ENCODE measurements at places on chromosomes 7 and 10.

- no peak for DNase-seq
Observed at GRCh38 chr10:31614611-31615010, 295.6 kb downstream of the ZEB1 start.

GRCh38 chr7:22591271-22591670 lies 91.3 kb upstream of the STEAP1B start:
- no peak for DNase-seq

GRCh38 chr7:32941181-32941580 lies 16.1 kb upstream of the FKBP9 start:
- peak; percentile 13 for DNase-seq

- DNase-seq = no peak
Observed at GRCh38 chr7:132319481-132319880, 256.8 kb downstream of the PLXNA4 start.

GRCh38 chr7:147547252-147547897 lies 1043.2 kb upstream of the C7orf33 start:
- DNase-seq = peak; percentile 9

GRCh38 chr7:128027485-128027980 lies 3.7 kb downstream of the LRRC4 start:
- no peak for DNase-seq

GRCh38 chr7:47183862-47184590 lies 397.9 kb downstream of the TNS3 start:
- no peak for DNase-seq

DNA sequence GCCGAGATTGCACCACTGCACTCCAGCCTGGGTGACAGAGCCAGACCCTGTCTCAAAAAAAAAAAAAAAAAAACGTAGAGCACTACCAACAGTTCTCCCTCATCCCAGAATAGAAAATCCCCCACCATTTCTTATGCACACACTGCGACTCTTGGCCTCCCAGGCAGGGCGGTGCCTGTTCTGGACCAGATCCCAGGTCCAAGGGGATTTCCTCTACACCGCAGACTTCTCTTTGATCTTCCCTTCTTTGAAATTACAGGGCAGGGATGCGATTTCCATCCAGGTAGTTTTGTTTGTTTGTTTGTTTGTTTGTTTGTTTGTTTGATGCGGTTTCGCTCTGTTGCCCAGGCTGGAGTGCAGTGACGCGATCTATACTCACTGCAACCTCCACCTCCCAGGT lies 91.8 kb downstream of the SEPTIN14 start:
- DNase-seq = no peak

DNA sequence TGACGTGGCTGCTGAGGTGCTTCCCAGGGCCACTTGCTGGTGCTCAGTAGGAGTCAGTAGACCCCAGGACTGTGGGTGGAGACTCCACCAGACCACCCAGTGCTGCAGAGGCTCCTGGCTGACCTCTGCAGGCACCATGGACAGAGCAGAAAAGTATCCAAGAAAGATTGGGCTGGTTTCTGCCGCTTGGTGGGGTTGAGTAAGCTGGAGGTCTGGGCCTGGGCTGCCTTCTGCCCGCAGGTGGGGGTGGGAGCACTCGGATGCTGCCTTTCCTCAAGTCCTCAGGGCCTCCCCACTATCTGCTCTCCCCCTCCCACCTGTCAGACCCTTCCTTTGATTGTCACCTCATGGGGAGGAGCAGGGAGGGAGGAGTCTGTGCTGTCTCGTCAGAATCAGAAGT lies 91.6 kb downstream of the WDR37 start:
- DNase-seq = no peak

DNA sequence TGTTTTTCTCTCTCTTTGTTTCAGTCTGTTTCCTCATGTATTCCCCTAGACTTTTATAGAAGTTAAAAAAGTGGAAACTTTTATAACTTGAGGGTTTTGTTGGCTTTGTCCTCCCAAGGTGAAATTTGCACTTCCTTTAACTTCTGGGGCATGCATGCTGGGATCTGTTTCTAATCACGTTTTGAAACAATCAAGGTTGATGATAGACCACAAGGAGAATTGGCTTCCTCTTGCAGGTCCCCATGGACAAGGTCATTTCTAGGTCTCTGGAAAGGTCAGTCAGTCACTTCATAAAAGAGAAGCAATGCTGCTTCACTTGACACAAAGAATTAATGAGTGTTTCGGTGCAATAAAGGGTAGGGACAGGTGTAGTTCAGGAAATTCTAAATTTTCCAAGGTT lies 811.8 kb upstream of the CELF2 start:
- DNase-seq = no peak

DNA sequence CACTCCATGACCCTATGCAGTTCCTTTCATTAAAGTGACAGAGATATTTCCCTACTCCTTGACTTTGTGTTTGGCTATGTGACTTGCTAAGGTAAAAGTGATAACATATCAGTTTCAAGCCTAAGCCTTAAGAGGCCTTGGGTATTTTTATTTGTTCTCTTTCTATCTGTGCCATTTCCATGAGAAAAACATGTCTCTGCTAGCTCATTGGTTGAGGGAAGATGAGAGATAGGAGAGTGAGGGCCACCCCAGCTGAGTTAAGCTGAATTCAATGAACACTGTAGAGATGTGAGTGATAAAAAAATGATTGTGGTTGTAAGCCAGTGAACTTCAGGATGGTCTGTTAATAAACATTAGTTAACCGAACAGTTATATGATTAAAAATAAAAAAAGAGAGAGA lies 13.4 kb downstream of the TASOR2 start:
- no peak for DNase-seq

DNA sequence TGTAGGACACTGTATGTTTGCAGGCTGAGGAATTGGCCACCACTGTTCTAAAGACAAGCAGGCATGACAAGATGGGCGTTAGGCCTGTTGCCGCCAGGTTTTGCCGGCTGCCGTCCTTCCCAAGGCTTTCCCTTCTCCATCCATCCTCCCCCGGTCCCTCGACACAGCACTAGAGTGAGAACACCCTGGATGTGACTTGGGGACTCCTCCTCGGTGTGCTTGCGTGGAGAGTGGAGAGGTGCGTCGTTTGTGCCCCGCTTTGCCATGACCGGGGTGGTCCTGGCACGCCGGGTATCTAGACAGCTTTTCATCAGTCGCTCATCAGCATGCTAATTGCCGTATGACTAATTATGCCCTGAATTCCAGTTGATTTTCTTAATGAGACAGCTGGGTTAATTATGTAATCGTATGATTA lies 206.6 kb upstream of the SH2B2 start:
- DNase-seq = no peak

GRCh38 chr7:3955751-3956696 lies 655.0 kb downstream of the SDK1 start:
- peak; percentile 60 for DNase-seq

- DNase-seq = no peak
Observed at GRCh38 chr7:17917842-17918241, 22.5 kb downstream of the SNX13 start.

DNA sequence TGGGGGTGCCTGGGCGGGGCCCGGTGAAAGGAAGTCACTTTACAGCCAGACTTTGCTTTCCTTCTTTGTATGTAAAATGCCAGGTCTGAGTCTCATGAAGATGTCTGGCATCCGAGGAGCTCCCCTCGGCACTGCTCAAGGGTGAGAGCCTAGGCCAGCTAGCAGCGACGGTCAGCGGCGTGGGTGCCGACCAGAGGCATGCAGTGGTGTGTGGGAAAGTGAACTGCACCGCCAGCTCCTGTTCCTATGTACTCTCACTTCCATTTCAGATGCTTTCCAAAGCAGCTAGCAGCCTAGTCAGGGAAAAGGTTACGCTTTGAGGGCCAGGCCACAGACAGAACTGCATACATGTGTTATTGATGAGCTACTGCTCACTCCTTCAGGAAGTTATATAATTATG lies 172.8 kb downstream of the ZMYND11 start:
- DNase-seq = no peak

DNA sequence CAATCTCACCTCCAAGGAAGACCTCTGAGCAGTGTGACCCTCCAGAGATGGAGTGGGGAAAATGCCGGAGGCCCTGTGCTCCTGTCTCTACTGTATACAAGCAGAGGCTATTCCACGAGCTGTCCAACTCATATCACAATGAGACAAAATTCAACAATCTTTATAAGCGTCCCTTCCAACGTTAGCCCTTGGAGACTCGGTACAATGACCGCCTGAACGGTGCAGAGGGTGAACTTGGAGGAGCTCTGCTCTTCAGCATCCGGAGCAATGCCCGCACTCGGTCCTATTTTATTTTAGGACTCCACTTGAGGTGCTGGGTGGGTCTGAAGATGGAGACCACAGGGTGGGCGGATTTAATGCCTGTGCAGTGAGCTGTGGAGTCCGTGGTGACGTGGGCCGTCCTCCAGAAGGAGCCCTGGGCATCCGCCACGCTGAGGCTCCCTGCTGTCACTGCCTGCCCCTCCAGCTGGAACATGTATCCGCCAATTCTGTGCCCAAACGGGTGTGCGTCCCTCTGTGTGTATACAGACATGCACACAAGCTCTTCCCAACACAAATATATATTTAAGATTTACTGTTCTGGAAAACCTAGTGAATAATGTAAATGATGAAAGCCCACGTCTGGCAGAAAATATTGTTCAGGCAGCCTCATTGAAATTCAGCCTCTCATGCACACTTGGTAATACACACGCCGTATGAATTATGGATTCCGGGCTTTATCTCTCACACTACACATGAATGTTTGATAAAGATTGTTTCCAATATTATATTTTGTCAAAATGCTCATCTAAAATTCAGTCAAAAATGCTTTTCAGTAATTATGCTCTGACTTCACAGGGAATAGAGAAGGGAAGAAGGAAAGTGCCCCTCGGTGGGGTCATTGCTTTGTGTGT lies 239.9 kb upstream of the ZMIZ1 start:
- DNase-seq = no peak

DNA sequence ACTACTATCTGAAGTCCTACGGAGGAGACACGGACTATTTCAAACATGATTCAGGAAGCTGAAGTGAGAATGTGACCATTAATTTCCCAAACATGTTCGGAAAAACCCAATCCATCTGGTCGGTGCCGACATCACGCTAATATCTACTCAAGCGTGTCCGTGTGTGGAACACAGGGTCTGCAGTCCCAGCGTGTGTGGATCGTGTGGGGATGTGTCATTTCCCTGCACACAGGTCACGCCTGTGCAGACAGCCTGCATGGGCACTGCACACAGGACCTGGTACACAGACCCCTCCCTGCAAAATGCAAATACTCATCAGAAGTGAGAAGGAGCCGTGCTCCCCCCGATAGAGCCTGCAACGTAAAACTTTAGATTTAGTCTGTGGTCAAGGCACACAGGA lies 57.8 kb downstream of the CARD11 start:
- DNase-seq = no peak

DNA sequence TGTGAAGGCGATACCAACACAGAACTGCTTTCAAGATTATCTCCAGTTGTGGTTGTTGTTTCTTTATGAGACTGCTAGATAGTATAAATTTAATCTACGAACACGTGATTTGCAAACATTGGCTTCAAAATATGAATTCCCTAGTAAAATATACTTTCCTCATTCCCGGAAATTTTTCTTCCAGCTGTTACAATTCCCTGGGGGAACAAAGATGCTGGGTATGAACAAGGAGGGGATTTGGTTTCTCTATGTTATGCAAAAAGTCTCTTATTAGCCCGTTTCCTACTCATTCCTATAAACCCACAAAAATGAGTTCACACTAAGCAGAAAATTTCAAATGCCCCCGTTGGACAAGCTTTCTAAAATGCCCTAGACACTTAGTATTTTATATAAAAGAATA lies 928.3 kb downstream of the CNTNAP2 start:
- DNase-seq = no peak

DNA sequence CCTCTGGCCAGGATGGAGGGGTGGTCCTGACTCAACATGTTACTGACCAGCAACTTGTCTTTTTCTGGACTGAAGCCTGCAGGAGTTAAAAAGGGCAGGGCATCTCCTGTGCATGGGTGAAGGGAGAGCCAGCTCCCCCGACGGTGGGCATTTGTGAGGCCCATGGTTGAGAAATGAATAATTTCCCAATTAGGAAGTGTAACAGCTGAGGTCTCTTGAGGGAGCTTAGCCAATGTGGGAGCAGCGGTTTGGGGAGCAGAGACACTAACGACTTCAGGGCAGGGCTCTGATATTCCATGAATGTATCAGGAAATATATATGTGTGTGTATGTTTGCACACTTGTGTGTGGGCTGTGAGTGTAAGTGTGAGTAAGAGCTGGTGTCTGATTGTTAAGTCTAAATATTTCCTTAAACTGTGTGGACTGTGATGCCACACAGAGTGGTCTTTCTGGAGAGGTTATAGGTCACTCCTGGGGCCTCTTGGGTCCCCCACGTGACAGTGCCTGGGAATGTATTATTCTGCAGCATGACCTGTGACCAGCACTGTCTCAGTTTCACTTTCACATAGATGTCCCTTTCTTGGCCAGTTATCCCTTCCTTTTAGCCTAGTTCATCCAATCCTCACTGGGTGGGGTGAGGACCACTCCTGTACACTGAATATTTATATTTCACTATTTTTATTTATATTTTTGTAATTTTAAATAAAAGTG lies 6.0 kb downstream of the PLAU start:
- DNase-seq = no peak

DNA sequence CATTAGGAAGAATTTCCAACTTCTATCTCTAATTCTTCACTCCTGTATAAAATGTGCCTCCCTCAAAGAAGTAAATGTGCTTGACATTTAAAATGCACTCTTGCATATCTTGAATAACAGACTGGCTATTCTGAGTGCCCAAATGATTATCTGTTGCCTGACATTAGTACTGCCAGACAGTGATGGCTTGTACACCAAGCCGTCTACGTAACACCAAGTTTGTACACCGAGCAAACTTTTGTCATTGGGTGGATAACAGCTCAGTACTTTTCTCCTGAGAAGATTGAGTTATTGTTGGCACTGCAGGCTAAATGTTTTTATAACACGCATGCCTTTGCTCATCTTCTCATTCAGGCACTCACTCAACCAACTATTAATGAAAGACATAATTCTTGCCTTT lies 137.2 kb downstream of the DOCK4 start:
- DNase-seq = no peak

GRCh38 chr10:120667276-120667675 lies 183.9 kb upstream of the WDR11 start:
- no peak for DNase-seq

DNA sequence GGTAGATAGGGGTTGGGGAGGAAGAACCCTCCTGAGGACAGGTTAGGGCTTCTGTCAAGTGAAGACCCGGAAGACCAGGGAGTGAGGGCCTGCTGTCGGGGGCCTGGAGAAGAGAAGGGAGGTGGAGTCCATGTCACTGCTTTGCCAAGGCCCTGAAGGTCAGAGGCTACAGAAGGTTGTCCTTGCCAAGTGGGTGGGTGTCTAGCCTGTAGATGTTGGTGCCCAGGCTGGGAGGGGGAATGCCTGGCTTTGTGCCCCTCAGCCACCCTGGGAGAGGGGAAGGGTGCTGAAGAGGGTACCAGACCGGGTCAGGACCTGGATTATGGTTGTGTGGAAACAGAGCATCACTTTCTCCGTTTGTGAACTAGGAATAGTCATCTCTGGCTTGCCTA lies 67.2 kb upstream of the AQP1 start:
- DNase-seq = no peak

- DNase-seq = peak; percentile 16
Observed at GRCh38 chr7:151796091-151796870, 80.6 kb downstream of the PRKAG2 start.

- DNase-seq = no peak
Observed at GRCh38 chr10:33209802-33210201, 124.7 kb downstream of the NRP1 start.

- no peak for DNase-seq
Observed at GRCh38 chr7:122686360-122686878, 12.5 kb downstream of the RNF133 start.

Data from astrocyte of the spinal cord (primary cell).